Suprapubic skin (tissue), 4 donors: ENCODE measurements at places on chromosomes 12 and 14. TPM values are rescaled to one million over a fixed set of nuclear protein-coding genes. Genes with fewer than 3 reads are reported as not detected.

- peaks cover 5% of the 10 kb centered on the region for H3K4me1 ChIP-seq
- H3K27me3 ChIP-seq, result no peaks in the 10 kb centered on the region
- DNase-seq, result no peak
- H3K27ac ChIP-seq, result no peak overlapping the region
- no peaks in the 10 kb centered on the region for H3K36me3 ChIP-seq
These were observed 174.0 kb downstream of the SLC2A13 start for GRCh38 chr12:39931857-39932256.

GRCh38 chr12:11904124-11904523 is 166.6 kb upstream of the BCL2L14 start:
- H3K36me3 ChIP-seq, result no peaks in the 10 kb centered on the region
- no peak overlapping the region for H3K27ac ChIP-seq
- DNase-seq, result no peak
- H3K27me3 ChIP-seq, result no peaks in the 10 kb centered on the region
- no peak overlapping the region for H3K4me3 ChIP-seq
- H3K4me1 ChIP-seq, result no peaks in the 10 kb centered on the region

Gene MGAT4C
- total RNA-seq, result under 0.01 TPM

Gene TGM1
- 132 TPM for total RNA-seq

Gene ALX1
- total RNA-seq, result 1.7 TPM
